ENCODE measurements at places on chromosomes 16 and 17. TPM values are rescaled to one million over a fixed set of nuclear protein-coding genes. Genes with fewer than 3 reads are reported as not detected.

The SPNS3 gene
- 0.91 TPM for total RNA-seq

The ASPSCR1 gene
- total RNA-seq = 96.4 TPM

DNA sequence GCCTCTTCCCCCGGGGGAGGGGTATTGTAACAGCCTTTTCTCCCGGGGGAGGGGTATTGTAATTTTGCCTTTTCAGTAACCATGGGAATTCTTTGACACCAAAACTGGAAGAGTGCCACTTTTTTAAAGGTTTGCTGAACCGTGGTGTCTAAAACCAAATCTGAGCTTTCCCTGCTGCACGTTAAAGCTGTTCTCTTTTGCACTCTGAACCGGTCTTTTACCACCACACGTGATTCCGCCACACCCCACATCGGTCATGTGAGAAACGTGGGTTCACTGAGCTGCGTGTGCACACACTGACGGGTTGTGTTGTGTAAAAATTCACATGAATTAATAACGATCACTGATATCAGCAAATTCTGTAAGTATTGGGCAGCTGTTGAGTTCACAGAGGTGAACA is 9.2 kb upstream of the ACSF3 start:
- no peak overlapping the region for H3K4me3 ChIP-seq
- no peak overlapping the region for H3K27ac ChIP-seq
- peaks cover 2% of the 10 kb centered on the region for H3K27me3 ChIP-seq
- DNase-seq = no peak
- no peaks in the 10 kb centered on the region for H3K4me1 ChIP-seq

- no peaks in the 10 kb centered on the region for H3K36me3 ChIP-seq
- H3K27me3 ChIP-seq = no peaks in the 10 kb centered on the region
- no peak overlapping the region for H3K4me3 ChIP-seq
These were observed 28.4 kb downstream of the CDH13 start for GRCh38 chr16:82655072-82655714.

- H3K4me3 ChIP-seq = peak overlapping the region; percentile 6
- H3K36me3 ChIP-seq = no peaks in the 10 kb centered on the region
- H3K4me1 ChIP-seq = peaks cover 52% of the 10 kb centered on the region
- no peaks in the 10 kb centered on the region for H3K27me3 ChIP-seq
- peak overlapping the region; percentile 87 for H3K27ac ChIP-seq
- peak; percentile 88 for DNase-seq
These were observed 19.4 kb downstream of the CEP295NL start for GRCh38 chr17:78883533-78884131.

- H3K27ac ChIP-seq = no peak overlapping the region
- H3K4me1 ChIP-seq = no peaks in the 10 kb centered on the region
- no peaks in the 10 kb centered on the region for H3K27me3 ChIP-seq
- no peak overlapping the region for H3K4me3 ChIP-seq
- H3K36me3 ChIP-seq = no peaks in the 10 kb centered on the region
- DNase-seq = no peak
These were observed 365.7 kb upstream of the PMFBP1 start for GRCh38 chr16:72537664-72538063.

DNA sequence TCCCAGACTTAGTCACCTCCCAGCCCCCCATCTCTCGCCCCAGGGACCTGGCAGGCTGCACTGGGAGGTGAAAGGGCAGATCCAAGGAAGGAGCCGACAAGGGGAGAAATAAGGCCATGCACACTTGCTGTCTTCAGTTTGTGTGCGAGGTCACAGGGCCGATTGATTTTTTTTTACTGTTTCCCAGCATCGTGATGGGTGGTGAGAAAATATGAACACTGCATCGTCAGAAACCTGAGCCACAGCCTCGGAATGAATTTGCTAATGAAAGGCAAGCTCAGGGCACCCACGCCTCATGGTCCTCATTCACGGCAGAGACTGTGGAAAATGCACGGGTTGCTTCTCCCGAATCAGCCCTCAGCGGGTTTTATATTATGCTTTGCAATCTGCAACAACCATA is 98.0 kb downstream of the SOCS1 start:
- no peak overlapping the region for H3K27ac ChIP-seq
- H3K4me1 ChIP-seq = peaks cover 5% of the 10 kb centered on the region
- no peaks in the 10 kb centered on the region for H3K36me3 ChIP-seq
- DNase-seq = no peak

GRCh38 chr17:1120596-1121441 is 59.0 kb downstream of the ABR start:
- peaks cover 35% of the 10 kb centered on the region for H3K4me1 ChIP-seq
- H3K36me3 ChIP-seq = no peaks in the 10 kb centered on the region
- no peaks in the 10 kb centered on the region for H3K27me3 ChIP-seq
- H3K4me3 ChIP-seq = no peak overlapping the region
- peak overlapping the region; percentile 53 for H3K27ac ChIP-seq

DNA sequence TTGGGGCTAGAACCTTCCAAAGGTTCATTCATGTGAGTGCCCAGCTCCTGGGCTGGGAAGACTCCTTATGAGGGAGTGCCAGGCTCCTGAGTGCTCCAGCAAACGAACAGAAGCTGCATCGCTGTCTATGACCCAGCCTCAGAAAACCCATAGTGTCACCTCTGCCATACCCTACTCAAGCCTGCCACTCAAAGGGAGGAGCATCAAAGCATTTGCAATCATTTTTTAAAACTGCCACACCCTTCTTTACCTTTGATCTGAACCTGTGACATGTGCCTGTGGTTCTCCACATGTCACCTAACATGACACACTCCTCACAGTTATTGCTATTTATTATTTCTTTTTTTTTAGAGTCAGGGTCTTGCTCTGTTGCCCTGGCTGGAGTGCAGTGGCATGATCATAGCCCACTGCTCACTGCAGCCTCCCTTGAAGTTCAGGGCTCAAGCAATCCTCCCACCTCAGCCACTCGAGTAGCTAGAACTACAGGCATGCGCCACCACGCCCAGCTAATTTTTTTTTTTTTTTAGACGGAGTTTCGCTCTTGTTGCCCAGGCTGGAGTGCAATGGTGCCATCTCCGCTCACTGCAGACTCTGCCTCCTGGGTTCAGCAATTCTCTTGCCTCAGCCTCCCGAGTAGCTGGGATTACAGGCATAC is 7.3 kb upstream of the KDM8 start:
- no peaks in the 10 kb centered on the region for H3K36me3 ChIP-seq
- no peak overlapping the region for H3K27ac ChIP-seq
- peaks cover 5% of the 10 kb centered on the region for H3K4me1 ChIP-seq
- no peaks in the 10 kb centered on the region for H3K27me3 ChIP-seq

DNA sequence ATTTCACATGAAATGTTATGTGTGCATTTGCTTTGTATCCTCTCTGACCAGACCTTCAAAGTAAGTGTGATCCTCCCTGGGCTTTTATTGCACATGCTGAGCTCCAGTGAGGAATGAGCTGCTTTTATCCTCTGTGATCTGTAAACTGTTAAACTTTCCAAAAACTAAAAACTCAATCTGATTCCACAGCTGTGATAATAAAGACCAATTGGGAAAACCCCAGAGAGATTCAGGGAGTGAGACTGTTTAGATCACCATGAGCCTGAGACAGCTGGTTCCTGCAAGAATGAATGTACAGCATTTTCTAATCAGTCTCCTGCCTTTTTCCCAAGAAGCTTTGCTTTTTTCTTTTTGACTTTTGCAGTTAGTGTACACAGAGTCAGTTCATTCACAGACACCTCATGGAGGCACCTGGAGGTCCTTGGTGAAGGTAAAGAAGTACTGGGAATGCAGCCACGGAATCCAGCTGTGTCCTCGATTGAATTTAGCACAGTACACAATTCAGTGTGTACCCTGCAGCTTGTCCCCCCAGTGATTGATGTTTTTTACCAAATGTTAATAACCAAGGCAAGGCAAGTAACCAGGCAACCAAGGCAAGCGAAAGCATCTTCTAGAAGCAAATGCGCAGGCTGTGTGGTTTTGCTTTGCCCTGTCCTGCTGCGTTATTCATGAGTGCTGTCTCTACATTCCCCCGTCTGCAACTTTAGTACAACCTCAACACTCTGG is 182.6 kb downstream of the LGALS9B start:
- no peaks in the 10 kb centered on the region for H3K36me3 ChIP-seq
- H3K27ac ChIP-seq = no peak overlapping the region
- H3K4me1 ChIP-seq = no peaks in the 10 kb centered on the region
- H3K27me3 ChIP-seq = no peaks in the 10 kb centered on the region
